NCI-H524 treated with DMSO at 0.1 percent for 48 hours (cell line): ENCODE measurements at places on chromosomes 3 and 15.

- no peak for DNase-seq
These were observed 289.2 kb downstream of the ROBO2 start for GRCh38 chr3:77329116-77329515.

GRCh38 chr15:52786436-52787122 lies 3.6 kb downstream of the ONECUT1 start:
- DNase-seq: no peak

DNA sequence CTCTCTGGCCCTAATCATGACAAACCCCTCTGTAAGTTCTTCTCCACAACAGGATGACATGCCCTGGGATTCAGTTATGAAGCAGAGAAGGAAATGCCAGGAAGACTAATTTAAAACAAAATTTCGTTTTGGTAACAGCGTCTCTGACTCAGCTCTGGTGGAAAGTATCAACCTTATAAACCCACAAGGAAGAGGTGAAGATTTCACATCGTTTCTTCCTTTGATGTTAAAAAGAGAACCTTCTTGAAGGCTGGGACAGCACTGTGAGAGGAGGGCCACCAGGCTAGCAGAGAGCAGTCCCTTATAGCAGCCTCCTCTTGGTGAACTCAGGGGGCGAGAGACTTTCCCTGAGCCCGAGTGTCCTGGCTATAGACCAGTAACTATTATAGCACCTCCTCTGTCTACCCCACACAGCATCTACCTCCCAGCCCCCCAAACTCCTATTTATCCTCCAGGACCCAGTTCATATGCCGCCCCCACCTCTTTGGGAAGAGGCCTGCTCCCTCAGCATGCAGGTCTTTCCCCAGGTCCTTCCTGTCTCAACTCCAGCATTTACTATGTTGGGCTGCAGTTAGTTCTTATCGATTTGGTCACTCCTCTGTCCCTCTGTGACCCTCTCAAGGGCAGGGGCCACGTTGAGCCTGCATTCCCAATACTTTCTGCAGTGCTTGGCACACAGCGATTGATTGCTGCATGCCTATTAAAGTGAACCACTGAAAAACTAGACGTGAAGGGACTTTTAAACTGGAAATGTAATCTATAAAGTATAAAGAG lies 321.5 kb upstream of the ICE2 start:
- no peak for DNase-seq

DNA sequence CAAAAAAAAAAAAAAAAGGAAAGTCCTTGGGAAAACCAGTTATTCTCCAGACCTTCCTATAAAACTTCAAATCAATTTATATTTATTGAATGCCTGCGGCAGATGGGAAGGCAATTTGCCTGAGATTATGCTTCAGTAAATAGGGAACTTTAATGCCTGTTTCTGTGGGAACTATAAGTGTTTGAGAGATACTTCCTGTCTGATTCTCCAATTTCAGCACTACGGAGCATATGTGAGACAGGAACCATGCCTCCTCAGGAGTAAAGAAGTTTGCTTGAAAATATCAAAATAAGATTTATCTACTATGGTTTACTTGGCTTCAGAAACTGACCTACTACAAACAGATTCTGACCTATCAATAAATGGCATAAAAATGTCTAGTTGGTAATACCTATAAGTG lies 135.5 kb downstream of the CBLB start:
- DNase-seq: no peak

GRCh38 chr3:120801484-120801883 lies 58.9 kb downstream of the GTF2E1 start:
- no peak for DNase-seq

- DNase-seq: no peak
These were observed 40.0 kb downstream of the TRH start for GRCh38 chr3:130014526-130014925.

GRCh38 chr3:120705884-120706582 lies 24.0 kb upstream of the HGD start:
- no peak for DNase-seq

DNA sequence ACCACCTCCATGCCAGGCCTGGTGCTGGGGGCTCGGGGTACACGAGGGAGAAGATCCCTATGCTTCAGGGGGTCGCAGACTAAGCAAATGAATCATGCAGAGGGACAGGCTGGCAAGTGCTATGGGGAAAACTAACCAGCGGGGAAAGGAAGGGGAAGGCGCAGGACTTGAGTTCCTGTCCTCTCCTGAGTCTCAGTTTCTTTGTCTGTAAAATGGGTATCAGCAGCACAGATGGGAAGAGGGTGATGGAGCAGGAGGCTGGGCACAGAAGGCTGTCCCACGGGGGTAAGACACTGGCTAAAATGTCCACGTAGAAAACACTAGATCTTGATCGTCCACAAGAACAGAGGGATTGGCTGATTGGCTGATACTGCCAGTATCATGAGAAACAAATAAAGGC lies 39.8 kb downstream of the RGMA start:
- no peak for DNase-seq

GRCh38 chr3:27560484-27561056 lies 76.4 kb upstream of the SLC4A7 start:
- DNase-seq: no peak

DNA sequence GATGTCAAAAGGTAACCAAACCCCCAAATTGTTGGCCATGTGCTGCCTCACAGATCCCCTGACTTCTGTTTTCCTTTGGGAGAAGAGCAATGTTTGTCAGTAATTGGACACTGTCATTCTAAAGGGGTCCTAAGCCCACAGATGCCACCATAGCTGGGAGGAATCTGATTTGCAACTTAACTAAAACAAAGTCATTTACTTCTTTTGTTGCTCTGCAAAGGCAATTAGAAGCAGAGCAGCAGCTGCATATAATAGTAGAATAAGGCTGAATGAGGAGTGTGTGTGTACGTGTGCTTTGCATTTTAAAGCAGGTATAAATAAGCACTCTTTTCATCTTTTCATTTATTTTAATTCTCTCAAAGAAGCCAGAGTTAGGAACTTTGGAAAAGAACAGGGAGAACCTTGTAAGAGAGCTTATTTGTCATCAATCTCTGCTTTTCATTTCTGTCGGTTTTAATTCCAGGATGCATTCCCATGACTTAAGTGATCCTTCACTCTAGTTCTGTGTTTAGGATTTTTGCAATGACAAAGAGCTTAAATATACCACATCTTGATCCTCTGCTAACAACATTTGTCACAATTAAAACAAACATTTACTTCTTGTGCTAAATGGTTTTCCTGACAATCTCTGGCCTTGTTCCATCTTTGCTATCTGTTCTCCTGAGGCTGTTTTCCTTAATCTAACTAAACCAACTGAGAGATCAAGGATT lies 530.2 kb upstream of the CBLB start:
- no peak for DNase-seq

DNA sequence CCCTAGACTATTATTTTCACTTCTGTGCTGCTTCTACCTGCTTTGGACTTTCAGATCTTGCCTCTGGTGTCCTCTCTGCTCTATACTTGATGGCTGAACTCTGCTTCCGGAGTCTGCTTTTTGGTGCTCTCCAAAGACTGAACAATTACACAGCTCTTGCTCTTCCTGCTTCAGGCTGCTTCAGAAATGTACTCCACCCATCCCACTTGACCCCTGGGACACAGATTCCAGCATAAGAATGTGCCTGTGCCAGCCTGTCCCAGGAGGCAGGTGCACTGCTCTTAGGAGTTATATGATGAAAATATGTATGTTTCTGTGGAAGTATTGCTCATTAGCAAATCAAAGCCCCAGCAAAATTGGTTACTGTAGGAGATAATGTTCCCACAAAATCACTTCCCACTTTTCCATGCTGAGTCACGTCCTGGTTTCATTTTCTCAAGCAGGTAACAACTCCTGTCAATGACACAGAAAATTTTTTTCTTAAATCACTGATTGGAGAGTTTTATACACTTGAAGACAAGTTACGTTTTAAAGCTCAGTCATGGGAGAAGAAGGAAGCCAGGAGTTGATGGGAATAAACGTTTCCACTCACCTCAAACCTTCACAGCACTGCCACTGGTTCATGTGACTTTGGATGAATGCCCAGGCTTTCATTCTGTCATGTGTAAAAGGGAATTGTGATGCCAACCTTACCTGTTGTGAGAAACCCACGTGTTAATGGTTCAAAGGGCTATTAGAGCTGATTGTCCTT lies 239.4 kb upstream of the ZPLD1 start:
- no peak for DNase-seq

GRCh38 chr3:49775538-49775937 lies 10.8 kb downstream of the IP6K1 start:
- DNase-seq: no peak

- no peak for DNase-seq
These were observed 461.6 kb downstream of the WDR72 start for GRCh38 chr15:53297828-53298227.

DNA sequence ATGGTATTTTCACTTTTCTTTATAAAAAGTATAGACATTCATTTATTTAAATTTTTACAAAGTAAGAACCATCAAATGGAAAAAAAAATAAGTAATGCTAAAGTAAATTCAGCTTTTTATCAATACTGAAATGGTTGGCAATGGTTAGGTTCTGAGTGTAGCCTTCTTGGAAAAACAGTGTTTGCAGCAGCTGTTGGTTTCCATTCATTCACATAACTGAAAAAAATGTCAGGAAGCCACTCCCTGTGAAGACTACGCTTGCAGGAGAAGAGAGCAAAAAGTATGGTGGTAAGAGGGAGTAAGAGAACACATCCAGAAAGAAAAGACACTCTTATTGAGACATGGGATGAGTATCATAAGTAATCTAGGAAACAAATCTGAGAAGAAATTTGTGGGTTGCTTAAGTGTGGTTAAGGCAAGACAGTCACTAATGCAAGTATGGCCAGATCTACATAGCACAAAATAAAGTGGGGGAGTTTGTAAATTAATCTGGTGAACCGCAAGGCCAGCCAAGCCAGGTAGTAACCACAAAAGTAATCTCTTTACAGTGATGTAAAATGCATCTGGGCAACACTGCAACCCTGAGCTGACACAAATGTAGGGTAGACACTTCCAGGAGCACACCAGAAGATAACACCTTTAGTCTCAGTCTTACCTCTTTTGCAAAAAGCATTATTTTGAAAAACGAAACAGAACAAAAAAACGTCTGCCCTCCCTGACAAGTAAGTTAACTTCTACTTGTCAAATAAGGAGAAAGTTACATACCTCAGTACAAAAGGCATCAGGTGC lies 133.7 kb downstream of the IGSF11 start:
- no peak for DNase-seq

GRCh38 chr3:138373736-138374094 lies 25.3 kb downstream of the MRAS start:
- no peak for DNase-seq

GRCh38 chr3:53570081-53570480 lies 75.7 kb downstream of the CACNA1D start:
- DNase-seq: no peak

DNA sequence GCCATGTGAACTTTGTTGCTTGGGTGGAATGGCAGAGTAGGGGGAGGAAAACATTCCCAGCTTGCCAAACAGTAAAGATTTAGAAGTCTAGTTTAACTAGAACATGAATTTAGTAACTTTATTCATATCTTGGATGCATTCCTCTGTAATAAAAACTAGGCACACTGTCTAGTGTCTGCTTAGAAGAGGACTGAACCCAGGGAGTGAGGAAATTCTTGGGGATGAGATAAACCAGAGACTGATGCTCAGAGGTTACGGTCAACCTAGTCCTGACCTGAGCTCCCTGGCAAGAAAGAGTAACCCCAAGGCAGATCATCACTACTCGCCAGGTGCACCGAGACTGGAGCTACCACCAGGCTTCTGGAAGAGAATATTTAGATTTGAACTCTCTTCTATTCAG lies 58.2 kb downstream of the SNRK start:
- DNase-seq: no peak

GRCh38 chr15:39976291-39977274 lies 42.7 kb downstream of the EIF2AK4 start:
- no peak for DNase-seq

DNA sequence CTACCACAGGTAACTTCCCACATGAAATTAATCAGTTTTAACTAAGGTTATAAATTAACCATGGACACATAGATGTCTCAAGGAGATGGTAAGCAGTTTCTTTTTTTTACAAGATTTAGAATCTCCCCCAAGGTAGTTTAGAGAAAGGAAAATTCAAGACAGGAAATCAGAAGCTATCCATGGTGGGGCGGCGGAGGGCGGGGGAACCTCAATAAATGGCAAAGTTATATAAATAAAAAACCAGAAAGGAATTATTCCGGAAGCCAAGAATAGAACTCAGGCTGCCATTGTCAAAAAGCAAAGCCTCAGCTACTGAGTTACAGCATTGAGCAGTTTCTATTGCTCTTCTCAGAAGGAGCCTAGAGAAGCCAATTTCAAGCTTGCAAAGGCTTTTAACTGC lies 172.1 kb upstream of the SMAD3 start:
- no peak for DNase-seq

- DNase-seq: no peak
These were observed 31.0 kb downstream of the CFAP91 start for GRCh38 chr3:119733812-119734211.

GRCh38 chr3:171809611-171809860 lies 747 bp downstream of the PLD1 start:
- DNase-seq: no peak

DNA sequence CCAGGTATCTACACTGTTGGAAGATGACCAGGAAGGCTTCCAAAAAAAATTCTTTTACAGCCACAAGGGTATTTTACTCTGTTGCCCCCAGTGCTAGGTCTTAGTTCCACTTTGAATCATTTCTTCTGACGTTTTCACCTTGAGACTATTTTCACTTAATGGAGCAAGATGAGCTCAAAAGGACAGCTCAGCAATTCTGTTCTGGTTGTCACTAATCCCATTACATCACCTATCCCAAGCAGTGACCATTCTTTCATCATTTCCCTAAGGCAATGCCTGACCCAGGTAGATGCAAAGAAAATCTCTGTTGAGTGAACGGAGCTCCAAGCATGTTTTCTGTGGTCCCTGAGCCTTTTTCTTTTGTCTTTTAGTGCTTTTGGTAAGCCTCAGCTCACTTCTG lies 210.0 kb downstream of the KCNAB1 start:
- no peak for DNase-seq

DNA sequence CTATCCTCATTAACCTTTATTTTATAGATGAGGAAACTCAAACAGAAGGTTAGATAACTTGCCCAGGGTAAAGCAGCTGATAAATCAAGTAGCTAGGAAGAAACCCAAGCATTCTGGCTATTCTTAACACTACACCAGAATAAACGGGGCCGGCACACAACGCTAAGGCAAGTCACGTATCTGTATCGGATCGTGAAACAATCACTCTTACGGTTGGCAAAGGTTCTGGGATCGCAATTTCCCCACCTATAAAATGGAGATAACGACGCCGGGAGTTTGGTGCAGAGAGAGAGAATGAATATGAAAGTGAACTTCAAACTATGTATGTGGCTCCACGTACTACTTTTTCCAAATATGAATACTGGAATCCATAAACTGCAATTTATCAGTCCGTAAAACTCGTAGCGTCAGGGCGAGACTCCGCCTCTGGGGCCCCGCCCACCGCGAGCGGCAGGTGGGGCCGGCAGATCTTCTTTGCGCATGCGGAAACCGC lies 252 bp upstream of the ARMC8 start:
- peak; percentile 57 for DNase-seq
